ENCODE measurements at places on chromosomes 2 and 18.
A peak's percentile ranks its signal among the peaks of the same experiment; 100 is the strongest.

GRCh38 chr2:98607741-98608115 lies 584 bp downstream of the COA5 start:
- DNase-seq = no peak

DNA sequence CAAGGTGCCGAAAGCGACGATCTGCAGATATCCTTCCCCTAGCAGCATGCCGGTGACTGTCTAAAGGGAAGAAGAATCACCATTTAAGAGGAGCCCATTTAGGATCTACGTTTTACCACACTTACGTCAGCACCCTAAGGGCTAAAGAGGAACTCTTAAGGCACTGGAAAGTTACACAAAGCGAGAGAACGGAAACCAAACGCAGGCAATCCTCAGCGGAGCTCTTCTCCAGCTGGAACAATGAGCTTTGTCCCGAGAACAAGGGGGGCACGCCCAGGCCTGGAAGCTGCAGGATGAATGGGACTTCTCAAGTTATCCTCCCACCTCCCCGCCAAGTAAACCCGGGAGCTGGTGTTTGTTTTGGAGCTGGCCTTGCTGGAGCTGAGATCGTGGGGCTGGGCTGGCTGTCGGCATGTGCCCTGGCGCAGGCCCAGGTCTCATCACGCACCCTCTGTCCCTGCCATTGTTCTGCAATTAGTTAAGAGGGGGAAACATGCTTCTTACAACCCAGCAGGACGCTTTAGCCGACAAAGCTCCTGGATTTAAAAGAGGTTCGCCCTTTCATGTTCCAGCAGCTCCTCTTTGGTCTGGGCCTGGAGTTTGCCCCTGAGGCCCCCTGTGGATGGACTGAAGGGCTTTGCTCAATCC lies 36.4 kb downstream of the PXDN start:
- DNase-seq = no peak

GRCh38 chr2:197304556-197305011 lies 6.0 kb downstream of the ANKRD44 start:
- peak; percentile 51 for DNase-seq

DNA sequence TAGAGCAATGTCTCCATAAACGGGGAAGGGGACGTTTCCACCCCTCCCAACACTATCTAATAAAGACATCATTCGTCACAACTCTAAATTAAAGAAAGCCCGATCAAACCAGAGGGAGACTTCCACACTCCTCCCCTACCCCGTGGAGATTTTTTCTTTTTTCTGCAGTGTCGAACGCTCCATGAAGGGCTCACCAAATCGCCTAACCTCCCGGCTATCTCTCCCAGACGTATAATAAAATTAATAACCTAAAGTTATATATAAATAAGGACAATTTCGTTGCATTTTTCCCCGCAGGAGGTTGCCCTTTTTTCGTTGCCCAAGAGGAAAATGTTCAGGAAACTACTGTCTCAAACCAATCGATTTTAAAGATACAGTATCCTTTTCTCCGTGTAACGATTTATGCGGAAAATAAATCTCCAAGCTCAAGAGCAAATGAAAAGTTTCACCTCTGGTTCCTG lies 2.4 kb downstream of the EVX2 start:
- DNase-seq = no peak

GRCh38 chr2:15638720-15639119 lies 47.1 kb downstream of the DDX1 start:
- DNase-seq = no peak

GRCh38 chr18:22199005-22199404 lies 29.6 kb downstream of the GATA6 start:
- DNase-seq = no peak

DNA sequence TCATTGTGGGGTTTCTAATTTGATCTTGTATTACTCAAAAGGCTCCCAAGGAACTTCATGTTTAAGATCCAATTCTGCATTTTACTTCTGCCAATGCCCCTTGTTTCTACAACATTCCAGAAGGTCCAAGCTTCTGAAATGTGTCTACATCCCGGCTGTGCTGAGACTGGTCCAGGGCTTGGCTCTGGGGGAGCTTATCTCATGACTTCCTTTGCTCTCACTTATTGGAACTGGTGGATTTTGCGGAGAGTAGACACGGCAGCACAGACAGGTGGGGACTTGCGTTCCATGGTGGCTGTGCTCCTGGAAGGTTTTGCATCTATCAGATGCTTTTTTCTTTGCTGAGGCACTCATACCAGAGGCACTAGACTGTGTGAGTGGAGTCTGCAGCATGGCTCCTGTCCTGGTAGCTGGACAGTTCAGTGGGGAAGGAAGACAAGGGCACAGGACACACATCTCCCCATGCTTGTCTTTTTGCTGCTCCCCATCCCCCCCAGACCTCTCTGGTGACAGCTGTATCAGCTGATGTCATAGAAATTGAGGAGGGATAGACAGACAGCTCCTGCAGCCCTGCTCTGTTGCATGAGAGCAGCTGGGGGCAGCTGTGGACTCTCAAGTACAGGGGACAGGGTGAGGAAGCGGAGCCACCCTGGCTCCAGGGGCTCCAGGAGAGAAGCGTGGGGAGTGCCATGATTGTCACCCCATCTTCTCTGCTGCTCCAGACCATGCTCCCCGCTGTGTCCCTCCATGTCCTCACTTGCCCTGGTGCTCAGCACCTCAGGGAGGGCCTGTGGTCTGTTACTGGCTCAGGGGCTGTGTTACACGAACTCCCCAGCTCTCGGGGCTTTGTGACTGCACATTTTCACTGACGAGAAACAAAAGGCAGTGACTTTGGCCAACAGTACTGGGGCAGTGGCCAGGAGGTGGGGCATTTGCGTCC lies 46.0 kb downstream of the ACAA2 start:
- DNase-seq = no peak
